ENCODE measurements at places on chromosomes 6 and 20.

GRCh38 chr6:118353564-118353963 is 194.5 kb upstream of the PLN start:
- DNase-seq, result no peak

DNA sequence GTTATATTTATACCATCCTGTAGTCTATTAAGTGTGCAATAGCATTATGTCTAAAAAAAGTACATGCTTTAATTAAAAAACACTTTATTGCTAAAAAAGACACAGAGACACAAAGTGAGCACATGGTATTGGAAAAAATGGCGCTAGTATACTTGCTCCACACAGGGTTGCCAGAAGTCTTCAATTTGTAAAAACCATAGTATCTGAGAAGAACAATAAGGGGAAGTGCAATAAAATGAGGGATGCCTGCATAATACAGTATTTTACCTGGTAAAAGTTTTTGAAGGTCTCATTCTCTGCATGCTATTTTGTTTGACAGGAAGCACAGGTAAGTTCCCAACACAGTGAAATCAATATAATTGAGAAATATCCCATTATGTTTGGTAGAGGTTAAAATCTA is 1.6 kb downstream of the NOX3 start:
- DNase-seq, result no peak

DNA sequence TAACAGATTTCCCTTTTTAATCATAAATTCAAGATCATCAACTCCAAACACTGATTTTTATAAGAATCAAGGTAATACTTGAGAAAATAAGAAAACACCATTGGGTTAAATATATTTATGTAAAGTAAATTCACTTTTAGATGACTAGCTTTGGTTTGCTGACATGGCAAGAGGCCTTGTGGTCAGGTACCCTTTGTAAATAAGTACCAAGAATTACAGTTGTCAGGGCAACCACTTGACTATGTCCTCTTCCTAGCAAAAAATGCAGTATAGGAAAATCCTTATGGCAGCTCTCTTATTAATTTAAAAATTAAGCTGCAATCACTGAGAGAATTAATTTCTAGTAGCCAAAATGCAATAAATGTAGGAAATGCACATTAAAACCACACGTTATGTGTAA is 153.8 kb downstream of the INSM1 start:
- DNase-seq, result no peak

GRCh38 chr6:71252410-71252809 is 36.2 kb upstream of the OGFRL1 start:
- DNase-seq, result no peak

GRCh38 chr6:42306439-42307140 is 88.9 kb upstream of the MRPS10 start:
- DNase-seq, result no peak

- no peak for DNase-seq
Observed at GRCh38 chr20:51627586-51627985, 85.1 kb upstream of the NFATC2 start.

DNA sequence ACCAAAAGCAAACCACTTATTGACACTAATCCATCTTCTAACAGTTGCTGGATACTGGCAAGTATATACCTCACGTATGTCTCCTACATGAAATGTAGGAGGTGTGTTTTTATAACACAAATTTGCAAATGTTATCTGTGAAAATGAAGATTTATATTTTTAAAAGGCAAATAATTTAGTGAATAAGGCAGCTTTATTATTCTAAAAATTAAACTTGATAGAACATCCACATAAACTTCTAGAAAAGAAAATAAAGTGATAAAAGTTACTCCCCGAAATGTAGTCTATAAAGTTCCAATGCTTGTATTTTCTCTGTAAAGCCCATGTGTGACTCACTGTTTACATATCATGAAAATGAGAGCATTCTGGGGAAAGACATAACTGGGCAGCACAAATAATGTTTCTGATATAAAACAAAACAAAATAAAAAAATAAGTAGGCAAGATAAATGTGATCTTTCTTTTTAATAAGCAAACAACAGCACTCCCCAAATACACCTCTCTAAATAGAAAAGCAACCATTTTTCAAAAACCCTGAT is 84.4 kb downstream of the MAP7 start:
- no peak for DNase-seq

GRCh38 chr6:89063881-89064280 is 16.7 kb upstream of the PNRC1 start:
- no peak for DNase-seq

GRCh38 chr6:165181951-165182414 is 127.4 kb downstream of the C6orf118 start:
- DNase-seq, result no peak

GRCh38 chr6:149364557-149364956 is 35.5 kb upstream of the SUMO4 start:
- DNase-seq, result no peak

DNA sequence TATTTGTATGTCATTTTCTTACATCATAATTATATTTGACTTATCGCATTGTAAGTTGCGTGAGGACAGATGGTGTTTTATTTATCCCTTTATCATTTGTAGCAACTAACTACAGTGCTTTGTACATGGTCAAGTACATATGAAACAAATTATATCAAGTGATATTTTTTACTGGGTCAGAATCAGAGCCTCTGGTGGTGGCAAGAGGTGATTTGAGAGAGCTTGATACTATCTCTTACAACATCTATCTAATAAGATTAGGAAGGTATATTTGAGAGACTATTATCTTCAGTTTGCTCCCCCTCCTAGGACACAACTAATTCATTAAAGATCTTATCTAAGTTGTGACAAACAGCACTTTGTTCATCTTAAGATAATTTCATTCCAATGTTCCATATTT is 47.7 kb downstream of the BCKDHB start:
- DNase-seq, result no peak
